ENCODE measurements at places on chromosomes 2 and 18.

GRCh38 chr2:24920098-24920808 lies at the start of gene ADCY3:
TSS of gene ADCY3 (minus strand) at chr2:24920237. CDS start at chr2:24918987, 1,250 bp downstream.
- no peaks in the 10 kb centered on the region for H3K36me3 ChIP-seq
- H3K4me3 ChIP-seq: peak within 1 kb of the TSS; percentile 82
- H3K27ac ChIP-seq: peak within 1 kb of the TSS; percentile 26
- peaks cover 7% of the 10 kb centered on the region for H3K4me1 ChIP-seq
- no peak for DNase-seq

GRCh38 chr2:102155703-102156515 lies 13.4 kb downstream of the IL1R1 start:
- H3K27ac ChIP-seq: no peak overlapping the region
- peaks cover 34% of the 10 kb centered on the region for H3K36me3 ChIP-seq
- H3K27me3 ChIP-seq: no peaks in the 10 kb centered on the region
- no peak overlapping the region for H3K4me3 ChIP-seq

GRCh38 chr2:164952057-164952702 lies 3.1 kb downstream of the SLC38A11 start:
- no peak overlapping the region for H3K27ac ChIP-seq
- H3K4me1 ChIP-seq: no peaks in the 10 kb centered on the region
- no peaks in the 10 kb centered on the region for H3K27me3 ChIP-seq
- no peak overlapping the region for H3K4me3 ChIP-seq

DNA sequence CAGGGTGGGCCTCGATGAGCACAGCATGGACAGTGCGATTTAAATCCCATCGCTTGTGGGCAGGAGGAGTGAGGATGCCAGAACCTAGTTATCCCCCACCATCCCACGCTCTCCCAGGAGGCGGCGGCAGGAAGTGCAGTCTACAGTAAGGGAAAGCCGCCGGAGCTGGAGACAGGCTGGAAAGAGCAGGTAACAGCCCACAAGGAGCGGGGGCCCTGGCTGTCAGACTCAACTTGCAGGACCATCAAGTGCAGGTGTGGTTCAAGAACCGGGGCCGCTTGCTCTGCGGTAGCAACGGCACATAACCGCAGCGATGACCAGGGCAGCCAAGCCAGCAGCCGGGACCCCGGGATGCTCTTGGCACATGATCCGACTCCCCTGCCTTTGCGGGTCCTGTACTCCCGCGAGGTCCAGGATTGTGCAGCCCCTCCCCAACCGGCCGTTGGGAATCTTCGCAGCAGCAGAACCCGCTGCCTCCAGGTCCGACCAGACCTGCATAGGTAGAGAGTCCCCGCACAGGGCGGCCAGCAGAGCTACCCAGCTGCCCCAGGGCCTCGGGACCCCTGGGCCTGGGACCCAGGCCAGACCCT lies 82.1 kb downstream of the BIN1 start:
- peak overlapping the region; percentile 72 for H3K4me3 ChIP-seq
- no peak for DNase-seq
- no peaks in the 10 kb centered on the region for H3K36me3 ChIP-seq
- peaks cover 7% of the 10 kb centered on the region for H3K4me1 ChIP-seq
- H3K27ac ChIP-seq: no peak overlapping the region

DNA sequence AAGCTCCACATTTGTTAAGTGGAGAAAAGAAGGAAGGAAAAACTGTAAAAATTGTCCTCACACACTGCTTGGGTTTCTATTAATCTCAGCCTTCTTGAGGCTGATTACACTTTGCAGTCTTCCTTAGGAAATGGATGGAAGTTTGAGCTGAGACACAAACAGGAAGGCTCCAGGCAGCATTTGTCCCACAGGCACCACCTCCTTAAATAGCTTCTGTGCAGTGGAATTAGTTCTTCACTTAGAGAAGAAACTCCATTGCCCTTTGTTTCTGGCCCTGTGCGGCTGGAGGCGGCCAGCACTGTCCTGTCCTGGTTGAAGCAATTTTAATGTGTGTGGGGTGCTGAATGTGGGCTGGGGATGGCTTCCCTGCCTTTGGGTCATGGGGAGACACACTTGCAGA lies 44.3 kb downstream of the ARHGAP28 start:
- H3K27me3 ChIP-seq: no peaks in the 10 kb centered on the region
- no peaks in the 10 kb centered on the region for H3K36me3 ChIP-seq
- H3K4me1 ChIP-seq: no peaks in the 10 kb centered on the region
- no peak for DNase-seq
- H3K4me3 ChIP-seq: no peak overlapping the region

Measured in thoracic aorta (tissue), 2 donors.